Stimulated activated CD4-positive, alpha-beta T cell treated with anti-CD3 and anti-CD28 coated beads, Interleukin-1b, Interleukin-23, amount 100 ng/mL, for 48 hours (primary cell): ENCODE measurements at places on chromosomes 11 and 22.

GRCh38 chr22:32202539-32203180, 2.2 kb downstream of the RFPL2 start:
- peak; percentile 30 for DNase-seq

- DNase-seq = no peak
Observed at GRCh38 chr11:44014968-44015623, 32.7 kb upstream of the ACCSL start.

GRCh38 chr11:90355200-90355599, 132.4 kb upstream of the CHORDC1 start:
- DNase-seq = no peak

DNA sequence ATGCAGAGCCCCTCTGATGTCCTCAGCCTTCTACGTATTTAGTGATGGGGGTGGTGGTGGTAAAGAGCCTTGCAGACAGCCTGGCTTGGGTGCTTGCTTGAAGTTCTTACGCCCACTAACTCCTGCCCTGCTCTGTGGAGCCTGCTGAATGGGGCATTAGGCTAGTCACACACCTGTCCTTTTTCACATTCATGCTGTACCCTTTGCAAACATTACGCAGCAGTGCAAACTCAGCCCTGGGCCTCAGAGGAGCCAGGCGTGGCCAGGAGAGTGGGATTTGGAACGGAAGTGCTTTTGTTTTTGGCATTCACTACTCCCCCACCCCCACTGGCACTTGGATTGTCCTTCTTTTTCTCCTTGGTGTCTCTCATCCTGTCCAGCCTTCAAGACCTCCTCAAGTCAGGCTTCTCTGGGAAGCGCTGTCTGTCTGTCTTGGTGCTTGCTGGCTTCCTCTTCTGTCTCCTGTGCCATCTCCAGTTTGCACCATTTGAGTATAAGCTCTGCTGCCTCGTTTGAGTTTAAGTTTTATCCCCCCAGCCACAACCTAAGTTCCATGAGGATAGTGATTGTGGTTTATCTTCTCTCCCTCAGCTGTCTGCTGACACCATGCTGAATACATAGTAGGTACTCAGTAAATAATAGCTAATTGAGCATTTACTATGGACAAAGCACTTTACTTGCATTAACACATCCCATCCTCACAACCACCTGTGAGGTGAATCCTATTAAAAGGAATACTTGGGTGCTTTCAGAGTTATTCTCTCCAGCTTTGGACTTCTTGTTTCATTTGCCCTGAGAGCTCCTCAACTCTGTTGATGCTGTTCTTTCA, 26.7 kb downstream of the ZBTB16 start:
- no peak for DNase-seq

GRCh38 chr11:73478737-73479347, 102.6 kb downstream of the RELT start:
- no peak for DNase-seq

- DNase-seq = no peak
Observed at GRCh38 chr11:61123775-61124571, 21.7 kb downstream of the CD5 start.

GRCh38 chr11:28384418-28384817, 276.2 kb downstream of the METTL15 start:
- DNase-seq = no peak

DNA sequence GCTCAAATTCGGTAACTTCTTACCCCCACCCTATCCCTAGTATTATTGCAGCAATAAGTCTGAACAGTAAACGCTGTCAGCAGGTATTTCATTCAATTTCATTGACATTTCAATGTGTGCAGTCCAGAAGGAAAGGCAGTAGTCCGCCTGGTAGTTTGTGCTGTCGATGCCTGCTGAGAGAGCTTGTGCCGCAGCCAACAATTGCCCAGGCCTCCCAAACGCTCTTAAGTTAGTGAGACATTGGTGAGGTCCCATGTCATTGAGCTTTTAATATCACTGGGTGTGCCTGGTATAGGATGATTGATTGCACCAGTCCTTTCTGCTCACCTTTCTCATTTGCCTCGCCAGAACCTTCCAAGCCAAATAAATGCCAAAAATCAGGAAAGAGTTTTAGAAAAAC, 28.1 kb downstream of the ALKBH3 start:
- DNase-seq = no peak

DNA sequence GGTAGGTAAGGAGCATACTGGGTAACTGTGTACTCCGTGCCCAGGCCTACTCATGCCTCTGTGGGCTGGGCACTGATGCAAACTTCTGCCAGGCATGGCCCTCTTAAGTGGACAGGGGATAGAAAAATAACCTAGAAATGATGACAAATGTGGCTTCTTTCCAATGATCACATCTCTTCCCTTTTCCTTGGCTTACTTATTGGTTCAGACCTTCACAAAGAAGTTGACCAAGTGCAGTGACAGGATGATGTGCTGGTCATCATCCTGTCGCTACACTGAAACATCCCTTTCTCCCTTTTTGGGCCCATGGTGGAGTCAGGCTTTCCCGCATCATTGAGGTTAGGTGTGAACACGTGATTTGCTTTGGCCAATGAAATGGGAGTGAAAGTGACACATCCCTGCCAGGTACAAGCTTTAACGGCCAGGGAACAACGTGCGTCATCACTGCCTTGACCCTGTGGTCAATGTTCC, 31.8 kb upstream of the APOBEC3A start:
- DNase-seq = no peak

- no peak for DNase-seq
Observed at GRCh38 chr11:3083321-3083720, 26.1 kb upstream of the CARS1 start.

DNA sequence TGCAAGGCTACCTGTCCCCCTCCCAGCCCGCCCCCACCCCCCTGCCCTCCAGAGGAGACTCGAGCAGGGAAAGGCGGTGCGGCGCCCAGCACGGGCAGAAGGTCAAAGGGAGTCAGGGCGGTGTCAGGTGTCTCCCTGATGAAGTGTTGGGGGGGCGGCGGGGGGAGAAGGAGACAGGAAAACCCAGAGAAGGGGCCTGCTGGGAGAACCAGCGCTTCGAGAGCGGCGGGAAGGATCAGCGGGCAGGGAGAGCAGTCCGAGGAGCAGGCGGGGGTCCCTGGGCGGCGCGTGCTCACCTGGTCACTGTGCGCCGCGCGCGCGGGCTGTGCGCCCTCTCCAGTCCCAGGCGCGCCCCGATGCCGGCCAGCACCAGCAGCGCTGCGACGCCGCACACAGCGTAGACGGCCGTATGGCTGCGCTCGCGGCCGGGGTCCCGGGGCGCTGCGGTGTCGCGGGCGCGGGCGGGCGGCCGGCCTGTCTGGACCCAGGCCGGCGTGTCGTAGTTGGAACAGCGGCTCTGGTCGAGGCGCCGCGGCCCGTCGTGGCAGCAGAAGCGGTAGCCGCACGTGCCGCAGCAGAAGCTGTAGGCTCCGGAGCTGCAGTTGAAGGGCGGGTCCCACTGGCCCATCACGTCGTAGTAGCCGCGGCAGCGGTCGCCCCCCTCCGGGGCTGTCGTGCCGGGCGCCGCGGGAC, 886 bp downstream of the SHISA8 start:
- no peak for DNase-seq

- no peak for DNase-seq
Observed at GRCh38 chr11:15988693-15989231, 367.6 kb downstream of the SOX6 start.

DNA sequence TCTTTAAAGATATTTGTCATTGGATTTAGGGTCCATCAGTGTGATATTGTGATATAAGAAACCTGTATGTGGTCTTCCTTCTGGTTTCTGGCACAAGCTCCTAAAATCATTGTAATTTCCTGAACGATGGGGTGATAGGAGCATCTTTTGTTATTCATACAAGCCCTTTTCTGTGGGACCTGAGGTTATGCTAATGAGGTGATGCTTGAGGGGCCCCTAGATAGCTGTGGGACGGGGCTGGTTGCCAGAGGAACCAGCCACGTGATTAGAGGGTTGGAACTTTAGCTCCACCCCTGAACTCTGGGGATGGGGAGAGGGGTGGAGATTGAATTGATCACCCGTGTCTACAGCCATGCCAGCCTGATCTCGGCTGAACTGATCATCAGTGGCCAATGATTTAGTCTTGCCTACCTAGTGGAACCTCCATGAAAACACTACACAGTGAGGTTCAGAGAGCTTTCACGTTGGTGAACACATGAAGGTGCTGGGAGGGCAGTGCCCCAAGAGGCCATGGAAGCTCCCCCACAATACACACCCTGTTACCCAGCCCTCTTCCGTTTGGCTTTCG, 62.8 kb downstream of the BCR start:
- peak; percentile 83 for DNase-seq

DNA sequence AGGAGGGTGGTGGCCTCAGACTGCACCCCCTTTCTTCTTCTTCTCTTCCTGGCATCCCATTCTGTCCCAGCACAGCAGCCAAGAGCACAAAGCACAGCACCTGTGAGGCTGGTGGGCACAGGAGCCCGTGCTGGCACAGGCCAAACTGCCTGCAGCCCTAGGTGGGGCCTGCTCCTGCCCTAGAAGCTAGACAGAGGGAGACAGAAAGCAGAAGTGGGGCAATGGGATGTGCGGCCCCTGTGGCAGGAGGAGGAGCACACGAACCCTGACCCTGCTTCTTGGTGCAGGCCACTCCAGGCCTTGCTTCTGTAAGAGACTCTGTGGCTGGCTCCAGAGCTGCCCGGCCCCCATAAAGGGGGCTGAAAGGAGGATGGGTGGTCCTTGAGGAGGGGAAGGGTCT, 3.9 kb upstream of the PTS start:
- no peak for DNase-seq

DNA sequence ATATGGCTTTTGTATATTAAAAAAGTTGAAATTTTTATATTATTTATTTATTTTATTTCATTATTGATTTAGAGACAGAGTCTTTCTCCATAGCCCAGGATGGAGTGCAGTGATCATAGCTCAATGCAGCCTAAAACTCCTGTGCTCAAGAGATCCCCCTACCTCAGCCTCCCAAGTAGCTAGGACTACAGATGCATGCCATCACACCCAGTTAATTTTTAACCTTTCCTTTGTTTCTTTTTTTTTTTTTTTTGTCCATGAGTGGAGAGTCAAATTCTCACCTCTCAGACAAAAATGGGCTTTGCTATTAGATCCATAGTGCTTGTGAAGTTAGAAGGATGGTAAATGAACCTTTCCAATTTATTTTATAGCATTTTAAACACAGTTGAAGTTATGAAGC, 182.5 kb downstream of the SOX6 start:
- DNase-seq = no peak

DNA sequence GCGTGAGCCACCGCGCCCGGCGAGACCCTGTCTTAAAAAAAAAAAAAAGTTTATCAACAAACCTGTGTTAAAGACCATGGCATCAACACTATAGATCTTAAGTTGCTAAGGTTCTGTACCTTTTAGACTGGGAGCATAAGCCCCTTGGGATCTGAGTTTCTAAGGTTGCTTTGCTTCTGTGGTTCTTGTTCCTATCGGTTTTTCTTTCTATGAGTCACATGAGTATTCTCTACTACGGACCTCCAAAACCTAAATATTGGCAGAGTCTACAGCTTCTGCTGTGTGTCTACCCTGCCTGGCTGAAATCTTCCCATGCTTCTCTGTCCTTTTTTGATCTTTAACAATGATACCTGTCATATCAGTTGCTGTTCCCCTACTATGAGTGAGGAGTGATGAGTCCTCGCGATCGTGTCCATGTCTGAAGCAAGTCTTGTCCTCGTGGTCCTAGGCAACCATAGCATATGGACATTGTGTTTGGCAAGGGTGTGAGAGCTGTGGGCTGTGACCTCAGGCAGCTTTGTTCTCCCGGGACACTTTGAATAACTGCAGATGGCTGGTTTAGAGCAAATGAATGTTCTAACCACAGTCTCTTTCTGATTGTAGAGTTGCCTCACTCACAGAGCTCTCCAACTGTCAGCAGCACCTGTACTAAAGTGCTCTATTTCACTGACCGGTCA, 9.0 kb upstream of the DLAT start:
- no peak for DNase-seq

DNA sequence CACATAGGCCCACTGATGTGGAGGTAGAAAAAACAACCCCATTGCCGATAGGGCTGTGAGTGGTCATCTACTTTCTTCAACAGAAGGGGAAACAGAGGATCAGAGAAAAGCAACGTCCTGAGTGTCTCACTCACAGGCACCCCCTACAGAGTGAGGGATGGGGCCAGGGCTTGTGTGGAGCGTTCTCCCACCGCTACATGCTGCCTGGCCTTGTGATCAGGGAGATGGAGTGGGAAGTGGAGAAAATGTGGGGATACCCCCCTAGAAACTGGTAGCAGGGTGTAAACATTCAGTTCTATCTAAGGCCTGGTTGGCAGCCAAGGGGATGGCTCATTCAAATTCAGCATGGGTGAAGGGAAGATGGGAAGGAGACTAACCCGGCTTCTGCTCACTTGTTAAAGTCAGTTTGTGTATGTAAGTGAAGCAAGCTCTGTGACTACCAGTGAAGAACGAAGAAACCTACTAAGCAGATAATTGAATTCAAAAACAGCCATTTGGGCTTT, 73.0 kb upstream of the NAV2 start:
- no peak for DNase-seq

DNA sequence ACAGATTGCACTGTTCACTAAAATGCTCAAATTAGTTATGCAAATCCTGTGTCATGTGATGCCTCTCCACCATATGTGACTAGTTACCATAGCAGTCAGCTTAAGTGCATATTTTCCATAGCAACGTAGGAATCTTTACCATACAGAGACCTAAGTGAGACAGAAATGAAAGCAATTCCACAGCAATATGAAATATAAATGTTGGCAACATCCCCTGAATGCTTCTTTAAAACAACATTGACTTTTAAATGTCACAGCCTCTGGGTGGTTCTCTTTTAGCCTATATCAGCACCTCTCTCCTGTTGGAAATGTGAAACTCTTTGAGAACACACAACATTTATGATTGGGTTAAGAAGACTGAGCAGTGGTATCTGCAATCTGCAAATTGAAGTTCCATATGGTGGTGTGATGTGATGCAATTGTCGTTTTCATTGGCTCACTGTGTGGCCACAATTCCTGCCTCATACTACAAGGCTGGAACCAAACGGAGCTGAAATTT, 814.6 kb downstream of the DLG2 start:
- no peak for DNase-seq

GRCh38 chr11:114284021-114284420, 12.2 kb upstream of the NNMT start:
- no peak for DNase-seq

- DNase-seq = no peak
Observed at GRCh38 chr11:1401171-1401445, 11.4 kb downstream of the BRSK2 start.
